ENCODE measurements at places on chromosomes 1 and 21. TPM values are rescaled to one million over a fixed set of nuclear protein-coding genes. Genes with fewer than 3 reads are reported as not detected.

Gene MAGOH
- 26.7 TPM for polyA plus RNA-seq

Gene RNU1-1
- polyA plus RNA-seq, result not detected

Gene TMCC2
- polyA plus RNA-seq, result 1.7 TPM

Gene SLC25A34
- polyA plus RNA-seq, result 0.77 TPM

Gene NOS1AP
- polyA plus RNA-seq, result 9.3 TPM

Gene HIVEP3
- polyA plus RNA-seq, result 4.0 TPM

Gene TMEM54
- polyA plus RNA-seq, result 64.7 TPM

Gene MROH7
- 0.95 TPM for polyA plus RNA-seq

Gene DDX20
- 6.7 TPM for polyA plus RNA-seq

DNA sequence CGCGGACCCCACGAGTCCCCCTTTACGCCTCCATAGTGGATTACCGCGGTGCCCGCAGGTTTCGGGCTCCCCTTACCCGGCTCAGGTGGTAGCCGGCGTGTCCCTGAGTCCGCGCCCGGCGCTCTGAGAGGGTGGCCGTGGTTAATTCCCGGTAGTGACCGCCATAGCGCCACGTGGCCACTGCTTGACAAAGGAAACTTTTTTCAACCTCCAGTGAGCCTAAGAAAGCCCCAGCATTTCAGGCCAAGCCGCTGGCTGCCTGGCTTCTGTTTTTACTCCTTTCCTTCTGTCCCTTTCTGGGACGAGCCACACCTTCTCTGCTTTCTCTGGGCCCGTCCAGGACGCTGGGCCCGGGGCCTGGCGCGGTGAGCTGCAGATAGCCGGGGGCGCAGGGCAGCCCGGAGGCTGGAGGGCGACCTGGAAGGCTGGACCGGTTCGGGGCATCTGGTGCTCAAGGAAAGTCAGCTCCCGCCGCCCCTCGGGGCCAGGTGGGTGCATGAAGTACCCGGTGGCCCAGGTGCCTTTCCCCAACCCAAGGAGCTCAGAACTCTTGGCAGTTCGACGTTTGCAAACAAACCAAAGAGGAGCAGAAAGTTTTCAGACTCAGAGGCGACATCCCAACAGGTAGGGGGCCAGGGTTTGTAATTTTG is 540 bp upstream of the C1orf198 start:
- H3K4me1 ChIP-seq, result peaks cover 24% of the 10 kb centered on the region
- peak; percentile 77 for DNase-seq
- H3K36me3 ChIP-seq, result no peaks in the 10 kb centered on the region

- no peaks in the 10 kb centered on the region for H3K27me3 ChIP-seq
- H3K36me3 ChIP-seq, result no peaks in the 10 kb centered on the region
- no peak for DNase-seq
- peaks cover 4% of the 10 kb centered on the region for H3K4me1 ChIP-seq
- no peak overlapping the region for H3K4me3 ChIP-seq
These were observed 55.0 kb upstream of the ETV3 start for GRCh38 chr1:157193219-157193618.

- peak; percentile 2 for DNase-seq
- H3K36me3 ChIP-seq, result no peaks in the 10 kb centered on the region
- no peaks in the 10 kb centered on the region for H3K27me3 ChIP-seq
- H3K27ac ChIP-seq, result no peak overlapping the region
- H3K4me1 ChIP-seq, result no peaks in the 10 kb centered on the region
These were observed 18.3 kb upstream of the RNU1-4 start for GRCh38 chr1:16721871-16722641.

DNA sequence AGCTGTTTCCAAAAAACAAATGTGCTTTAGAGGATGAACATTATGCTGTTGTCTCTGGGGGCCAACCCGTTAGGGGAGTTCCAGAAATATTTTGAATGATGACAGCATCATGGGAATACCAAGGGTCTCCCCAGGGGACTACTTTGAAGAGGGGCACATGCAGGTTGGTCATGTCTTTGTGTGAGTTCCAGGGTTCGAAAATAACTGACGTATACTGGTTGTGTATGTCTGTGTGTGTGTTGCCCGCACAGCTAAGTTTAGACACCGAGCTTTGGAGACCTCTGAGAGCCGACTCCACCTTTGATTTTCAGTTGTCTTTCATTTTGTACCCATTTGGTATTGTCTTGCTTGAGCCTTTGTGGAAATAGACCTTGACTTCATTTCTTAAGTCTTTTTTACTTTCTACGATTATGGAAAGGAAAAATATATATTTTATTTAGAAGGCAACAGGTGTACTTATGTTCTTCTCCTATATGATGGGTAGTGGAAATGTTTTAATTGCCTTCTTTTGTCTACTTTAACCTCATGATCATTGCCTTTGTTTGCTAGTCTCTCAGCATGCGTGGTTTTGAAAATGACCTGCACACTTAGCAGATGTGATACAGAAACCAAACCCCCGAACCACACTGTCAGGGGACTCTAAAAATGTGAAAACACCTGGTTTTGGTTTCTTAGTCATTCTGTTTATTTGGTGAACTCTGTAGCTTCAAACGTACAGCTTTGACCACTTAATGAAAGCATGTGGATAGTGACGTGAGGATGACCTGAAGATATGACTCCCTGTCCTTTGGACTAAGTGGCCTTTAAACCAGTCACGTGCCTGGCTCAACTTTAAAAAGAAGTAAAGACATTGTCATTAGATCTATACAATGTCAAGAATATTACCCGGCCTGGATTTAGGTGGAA is 56.5 kb downstream of the GALNT2 start:
- DNase-seq, result no peak
- H3K27ac ChIP-seq, result peak overlapping the region; percentile 74
- no peaks in the 10 kb centered on the region for H3K36me3 ChIP-seq
- H3K27me3 ChIP-seq, result no peaks in the 10 kb centered on the region

DNA sequence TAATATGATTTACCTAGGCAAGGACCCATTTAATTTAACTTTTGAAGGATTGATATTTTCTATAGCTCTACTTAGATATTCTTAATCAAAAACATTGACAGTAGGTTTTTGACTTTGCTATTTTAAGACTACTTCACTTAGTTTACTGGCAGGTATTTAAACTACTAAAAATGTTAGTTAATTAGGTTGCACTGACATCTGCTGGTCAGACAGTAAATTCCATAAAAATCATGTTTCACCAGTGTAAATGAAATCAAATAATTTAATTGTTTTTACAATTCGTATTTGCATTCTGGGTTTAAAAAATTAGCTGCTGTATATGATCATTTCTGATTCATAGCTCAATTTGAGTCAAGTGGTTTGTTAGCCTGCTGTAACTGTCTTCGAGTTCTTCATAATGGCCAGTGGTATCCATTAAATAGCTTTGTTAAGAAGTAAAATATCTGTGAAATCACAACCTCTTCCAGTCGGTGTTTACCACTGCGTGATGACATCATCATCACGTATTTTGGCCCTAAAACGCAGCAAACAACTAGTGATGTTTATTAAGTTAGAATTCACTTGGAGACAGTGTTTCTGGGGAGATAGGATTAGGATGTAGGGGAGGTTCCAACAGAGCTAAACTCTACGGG is 26.2 kb downstream of the EXTL2 start:
- H3K27ac ChIP-seq, result no peak overlapping the region
- peak; percentile 40 for DNase-seq
- no peaks in the 10 kb centered on the region for H3K27me3 ChIP-seq
- no peaks in the 10 kb centered on the region for H3K36me3 ChIP-seq

DNA sequence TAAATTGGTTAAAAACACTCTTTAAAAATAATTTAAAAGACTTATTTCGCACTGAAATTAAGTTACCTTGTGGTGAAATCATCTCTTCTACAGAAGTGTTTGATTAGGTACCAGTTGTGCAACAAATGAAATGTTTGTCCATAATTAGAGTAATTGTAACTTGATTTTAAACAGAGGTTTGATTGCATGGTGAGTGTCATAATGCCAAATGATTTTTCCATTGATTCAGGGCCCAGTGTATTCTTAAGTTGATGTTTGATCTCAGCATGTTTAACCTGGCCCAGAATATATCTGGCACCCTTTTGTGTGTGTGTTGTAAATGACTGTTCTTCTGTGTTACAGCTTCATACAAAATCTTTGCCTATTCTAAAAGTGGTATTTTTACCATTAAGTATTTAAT is 28.5 kb downstream of the LRRC8B start:
- no peaks in the 10 kb centered on the region for H3K27me3 ChIP-seq
- peak overlapping the region; percentile 13 for H3K27ac ChIP-seq
- H3K4me1 ChIP-seq, result no peaks in the 10 kb centered on the region

- no peak overlapping the region for H3K27ac ChIP-seq
- no peaks in the 10 kb centered on the region for H3K36me3 ChIP-seq
- H3K27me3 ChIP-seq, result no peaks in the 10 kb centered on the region
These were observed 75.0 kb upstream of the DUSP10 start for GRCh38 chr1:221816899-221817298.

GRCh38 chr21:43817157-43818086 is 28.0 kb downstream of the RRP1 start:
- no peak overlapping the region for H3K27ac ChIP-seq
- no peaks in the 10 kb centered on the region for H3K36me3 ChIP-seq
- no peaks in the 10 kb centered on the region for H3K4me1 ChIP-seq
- H3K4me3 ChIP-seq, result no peak overlapping the region
- DNase-seq, result no peak

GRCh38 chr1:3530926-3531818 is 76.7 kb downstream of the ARHGEF16 start:
- peak; percentile 92 for DNase-seq
- no peaks in the 10 kb centered on the region for H3K36me3 ChIP-seq
- no peaks in the 10 kb centered on the region for H3K27me3 ChIP-seq
- H3K27ac ChIP-seq, result peak overlapping the region; percentile 63
- H3K4me1 ChIP-seq, result peaks cover 14% of the 10 kb centered on the region

- H3K4me3 ChIP-seq, result no peak overlapping the region
- no peaks in the 10 kb centered on the region for H3K4me1 ChIP-seq
These were observed 52.1 kb downstream of the C4BPA start for GRCh38 chr1:207156095-207156494.

GRCh38 chr1:90114521-90115141 is 119.7 kb downstream of the ZNF326 start:
- no peaks in the 10 kb centered on the region for H3K4me1 ChIP-seq
- peaks cover 21% of the 10 kb centered on the region for H3K27me3 ChIP-seq
- DNase-seq, result peak; percentile 74
- H3K36me3 ChIP-seq, result no peaks in the 10 kb centered on the region
- no peak overlapping the region for H3K4me3 ChIP-seq

DNA sequence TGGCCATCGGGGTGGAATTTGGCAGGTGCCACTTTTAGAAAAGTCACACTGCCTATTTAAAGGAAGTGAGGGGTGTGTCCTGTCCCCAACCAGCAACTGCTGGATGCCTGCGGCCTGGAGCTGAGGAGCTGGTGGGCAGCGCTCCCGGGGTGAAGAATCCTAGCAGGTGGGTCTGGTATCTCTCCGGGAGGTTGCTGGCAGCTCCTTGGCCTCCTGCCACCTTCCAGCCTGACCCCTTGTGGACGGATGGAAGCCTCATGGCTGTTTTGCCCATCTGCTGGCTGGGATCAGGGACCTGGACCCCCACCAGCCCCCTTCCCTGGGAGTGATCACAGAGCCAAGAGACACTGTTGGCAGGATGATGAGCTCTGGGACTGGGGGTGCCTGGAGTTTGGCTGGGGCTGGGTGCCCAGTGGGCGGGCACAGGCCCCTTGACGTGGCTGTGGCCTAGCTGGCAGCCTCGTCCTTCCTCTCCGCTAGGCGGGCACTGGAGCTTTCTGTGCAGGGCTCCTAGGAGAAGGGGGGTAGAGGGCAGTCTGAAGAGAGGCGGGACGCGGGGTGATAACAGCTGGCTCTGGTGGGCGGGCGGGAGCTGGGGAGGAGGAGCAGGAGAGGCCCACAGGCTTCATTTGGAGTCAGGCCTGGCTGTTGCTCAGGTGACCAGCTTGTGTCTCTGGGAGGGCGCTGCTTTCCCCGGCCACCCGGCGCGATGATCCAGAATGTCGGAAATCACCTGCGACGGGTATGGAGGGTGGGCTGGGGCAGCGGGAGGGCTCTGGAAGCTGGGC is at the start of gene ACOT11:
ACOT11 (plus strand) TSS at position 628 of the 788 bp plus-strand sequence; CDS start at position 710, 82 bp downstream.
- H3K36me3 ChIP-seq, result no peaks in the 10 kb centered on the region
- DNase-seq, result peak; percentile 83
- peak within 1 kb of the TSS; percentile 85 for H3K27ac ChIP-seq
- H3K4me3 ChIP-seq, result no peak within 1 kb of the TSS
- peaks cover 21% of the 10 kb centered on the region for H3K4me1 ChIP-seq

GRCh38 chr21:30395731-30396130 is at the start of gene KRTAP13-1:
Gene KRTAP13-1 (plus strand): TSS chr21:30396031. CDS start chr21:30396087, 56 bp downstream.
- no peak within 1 kb of the TSS for H3K27ac ChIP-seq
- DNase-seq, result no peak

GRCh38 chr1:191788551-191788950 is 369.7 kb upstream of the RGS18 start:
- H3K27ac ChIP-seq, result no peak overlapping the region
- no peak overlapping the region for H3K4me3 ChIP-seq
- no peaks in the 10 kb centered on the region for H3K4me1 ChIP-seq

- no peak for DNase-seq
- H3K27me3 ChIP-seq, result no peaks in the 10 kb centered on the region
- H3K4me3 ChIP-seq, result no peak overlapping the region
- H3K36me3 ChIP-seq, result no peaks in the 10 kb centered on the region
These were observed 22.0 kb downstream of the SLC44A5 start for GRCh38 chr1:75588779-75589475.

GRCh38 chr1:6834366-6834765 is 49.1 kb downstream of the CAMTA1 start:
- no peak overlapping the region for H3K27ac ChIP-seq
- no peaks in the 10 kb centered on the region for H3K36me3 ChIP-seq
- no peaks in the 10 kb centered on the region for H3K4me1 ChIP-seq
- H3K4me3 ChIP-seq, result no peak overlapping the region
- H3K27me3 ChIP-seq, result no peaks in the 10 kb centered on the region

- H3K4me3 ChIP-seq, result no peak overlapping the region
- no peak for DNase-seq
- H3K27ac ChIP-seq, result no peak overlapping the region
- no peaks in the 10 kb centered on the region for H3K36me3 ChIP-seq
- peaks cover 10% of the 10 kb centered on the region for H3K4me1 ChIP-seq
These were observed 11.9 kb downstream of the F5 start for GRCh38 chr1:169574336-169574735.

- H3K27me3 ChIP-seq, result peaks cover 100% of the 10 kb centered on the region
- no peak overlapping the region for H3K4me3 ChIP-seq
- DNase-seq, result no peak
- no peaks in the 10 kb centered on the region for H3K36me3 ChIP-seq
- no peak overlapping the region for H3K27ac ChIP-seq
These were observed 3.0 kb downstream of the HLX start for GRCh38 chr1:220882061-220882891.

- no peaks in the 10 kb centered on the region for H3K36me3 ChIP-seq
- H3K27ac ChIP-seq, result no peak overlapping the region
- H3K4me3 ChIP-seq, result no peak overlapping the region
- H3K27me3 ChIP-seq, result no peaks in the 10 kb centered on the region
- no peak for DNase-seq
These were observed 66.4 kb upstream of the SOD1 start for GRCh38 chr21:31592963-31593560.

- no peak overlapping the region for H3K27ac ChIP-seq
- no peaks in the 10 kb centered on the region for H3K4me1 ChIP-seq
- no peaks in the 10 kb centered on the region for H3K36me3 ChIP-seq
- no peaks in the 10 kb centered on the region for H3K27me3 ChIP-seq
- H3K4me3 ChIP-seq, result no peak overlapping the region
- peak; percentile 43 for DNase-seq
These were observed 130.1 kb upstream of the MAP1LC3C start for GRCh38 chr1:242128951-242129502.

Measured in hepatocyte (in vitro differentiated cells).